ENCODE measurements at places on chromosomes 5 and 9.

DNA sequence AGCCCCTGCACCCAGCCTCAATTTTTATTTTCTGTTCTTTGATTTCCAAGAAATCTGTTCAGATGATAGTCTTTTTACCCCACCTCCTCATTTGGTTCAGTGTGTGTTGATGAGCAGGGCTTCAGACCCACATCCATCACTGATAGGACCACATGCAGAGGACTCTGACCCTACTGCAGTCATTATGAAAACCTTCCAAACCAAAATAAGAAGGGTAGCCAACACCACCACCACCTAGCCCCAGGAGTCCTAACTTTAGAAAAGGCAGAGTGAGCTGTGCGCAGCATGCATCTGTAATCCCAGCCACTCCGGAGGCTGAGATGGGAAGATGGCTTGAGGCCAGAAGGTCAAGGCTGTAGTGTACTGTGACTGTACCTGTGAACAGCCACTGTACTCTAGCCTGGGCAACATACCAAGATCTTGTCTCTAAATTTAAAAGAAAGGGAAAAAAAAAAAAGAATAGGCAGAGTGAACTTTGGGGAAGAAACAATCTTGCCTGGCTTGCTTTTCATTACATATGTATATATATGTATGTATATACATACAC lies 13.0 kb downstream of the CDKN2AIPNL start:
- no peak for DNase-seq

- DNase-seq, result no peak
Measured at GRCh38 chr5:169701910-169702451, 64.9 kb downstream of the DOCK2 start.

DNA sequence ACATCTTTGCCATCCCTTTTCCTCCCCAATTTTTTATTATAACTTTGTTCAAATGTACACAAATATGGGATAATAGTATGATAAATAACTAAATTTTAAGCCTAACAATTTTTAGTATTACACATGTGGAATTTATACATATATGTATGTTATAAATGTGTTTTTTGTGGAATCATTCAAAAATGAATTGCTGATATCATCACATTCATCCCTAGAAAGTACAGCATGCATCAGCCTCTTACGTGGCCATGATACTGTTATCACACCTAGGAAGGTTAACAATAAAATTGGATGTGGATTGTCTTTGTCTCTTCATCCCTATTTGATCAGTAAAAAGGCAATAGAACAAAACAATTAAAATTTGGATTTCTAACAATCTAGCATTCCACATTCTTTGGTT lies 73.7 kb upstream of the DAP start:
- no peak for DNase-seq

- DNase-seq, result no peak
Measured at GRCh38 chr5:53322257-53322656, 158.2 kb upstream of the FST start.

GRCh38 chr9:126860757-126861466 lies 473 bp downstream of the ZBTB34 start:
- no peak for DNase-seq

DNA sequence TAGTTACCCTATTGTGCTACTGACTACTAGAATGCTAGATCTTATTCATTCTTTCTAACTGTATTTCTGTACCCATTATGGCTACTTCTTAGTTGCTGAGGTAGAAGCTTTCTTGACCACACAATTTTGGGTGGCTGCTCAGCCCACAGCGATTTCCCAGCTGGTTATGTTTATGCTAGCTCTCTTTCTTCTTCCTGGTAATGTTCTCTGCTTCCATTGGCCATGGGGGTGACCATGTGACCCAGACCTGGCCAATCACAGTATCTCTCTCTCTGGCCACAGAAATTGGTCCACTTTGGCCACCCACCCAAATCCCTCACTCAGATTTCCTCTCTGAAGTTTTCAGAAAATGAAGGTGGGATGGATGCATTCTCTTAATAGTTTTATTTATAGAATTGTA lies 427.9 kb upstream of the CLINT1 start:
- no peak for DNase-seq

DNA sequence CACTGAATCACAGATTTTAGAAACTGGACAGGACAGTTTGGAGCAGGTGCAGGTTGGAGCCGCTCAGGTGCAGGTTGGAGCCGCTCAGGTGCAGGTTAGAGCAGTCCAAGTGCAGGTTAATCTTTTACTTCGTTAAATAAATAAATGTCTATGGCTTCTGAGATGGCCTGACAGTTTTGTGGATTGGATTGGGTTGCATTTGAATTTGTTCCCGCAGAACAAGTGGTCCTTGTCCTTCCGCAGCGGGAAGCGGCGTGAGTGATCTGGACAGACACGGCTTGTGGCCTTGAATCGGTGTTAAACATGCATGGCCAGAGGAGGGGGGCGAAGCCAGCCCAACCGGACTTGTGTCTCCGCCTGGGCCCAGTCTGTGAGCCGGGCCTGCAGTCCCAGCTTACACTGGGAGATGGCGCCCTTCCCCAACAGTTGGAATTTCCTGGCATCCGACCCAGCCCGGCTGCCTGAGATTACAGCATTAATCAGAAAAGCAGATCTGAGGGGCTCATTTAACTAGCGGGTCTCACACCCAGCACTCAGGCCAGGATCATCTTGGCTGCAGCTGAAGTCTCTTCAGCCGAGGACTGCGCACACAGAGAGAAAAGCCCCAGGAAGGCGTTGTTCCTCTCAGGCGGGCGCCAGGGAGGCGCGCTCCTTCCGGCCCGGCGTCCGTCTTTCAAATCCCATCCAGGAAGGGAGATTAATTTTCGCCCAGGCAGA lies 1.5 kb upstream of the OLFM1 start:
- no peak for DNase-seq

GRCh38 chr5:55899344-55899743 lies 48.2 kb downstream of the IL31RA start:
- no peak for DNase-seq

DNA sequence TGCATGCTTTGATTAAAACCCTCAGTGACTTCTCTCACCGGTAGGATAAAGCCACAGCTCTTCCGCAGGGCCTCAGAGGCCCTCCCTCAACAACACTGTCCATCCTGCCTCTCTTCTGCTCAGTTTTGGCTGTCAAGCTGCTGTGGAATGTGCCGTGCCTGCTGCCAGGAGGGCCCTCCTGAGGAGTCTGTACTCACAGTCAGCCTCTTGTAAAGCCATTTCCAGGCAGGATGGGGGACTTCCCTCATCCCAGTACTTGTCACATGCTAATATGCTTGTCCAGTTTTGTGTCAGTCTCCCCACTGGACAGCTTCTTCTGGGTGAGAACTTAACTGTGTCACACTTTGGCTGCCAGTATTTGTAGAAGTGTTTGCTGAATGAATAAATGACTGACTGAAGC lies 13.9 kb upstream of the DDX41 start:
- DNase-seq, result no peak

GRCh38 chr5:33242277-33242676 lies 198.5 kb upstream of the TARS1 start:
- DNase-seq, result no peak

DNA sequence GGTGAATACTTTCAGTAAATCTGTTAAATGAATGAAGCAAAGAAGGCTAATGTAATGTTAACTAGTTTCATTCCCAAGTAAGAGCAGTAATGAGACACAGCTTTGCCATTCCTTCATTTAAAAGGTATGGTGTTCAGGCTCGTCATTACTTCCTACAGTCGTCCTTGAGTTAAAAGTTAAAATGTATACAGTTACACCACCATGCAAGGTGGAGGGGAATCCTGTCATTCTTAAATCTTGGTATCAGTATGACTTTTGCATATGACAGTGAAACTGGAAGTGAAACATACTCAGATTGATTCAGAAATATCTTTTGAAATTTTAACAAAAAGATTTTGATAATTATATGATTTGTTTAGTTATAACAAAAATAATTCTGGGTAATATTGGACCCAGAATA lies 25.9 kb downstream of the MTRR start:
- DNase-seq, result no peak

GRCh38 chr5:72556351-72557166 lies 49.3 kb upstream of the ZNF366 start:
- DNase-seq, result no peak

DNA sequence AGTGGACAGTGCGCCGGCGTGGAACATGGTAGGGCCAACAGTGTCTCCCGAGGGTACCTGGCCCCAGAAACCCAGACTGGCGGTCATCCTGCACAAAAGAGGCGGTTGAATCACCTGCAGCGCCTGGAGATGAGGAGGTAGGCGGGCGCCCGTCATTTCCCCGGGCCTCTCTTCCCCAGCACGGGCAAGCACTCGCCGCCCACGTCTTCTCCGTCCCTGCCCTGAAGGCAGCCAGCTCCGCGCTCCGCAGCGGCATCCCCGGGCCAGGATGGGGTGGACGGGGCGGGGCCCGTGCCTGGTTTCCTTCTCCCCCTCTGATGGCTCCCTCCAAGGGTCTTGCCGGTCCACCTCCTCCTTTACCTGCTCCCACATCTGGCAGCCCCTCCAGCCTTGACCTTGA lies 27.1 kb upstream of the N4BP3 start:
- no peak for DNase-seq

GRCh38 chr5:147713550-147714295 lies 68.8 kb downstream of the JAKMIP2 start:
- no peak for DNase-seq

GRCh38 chr5:66129144-66129543 lies 15.0 kb upstream of the SREK1 start:
- no peak for DNase-seq

GRCh38 chr5:62348723-62349481 lies 42.9 kb downstream of the KIF2A start:
- DNase-seq, result no peak

DNA sequence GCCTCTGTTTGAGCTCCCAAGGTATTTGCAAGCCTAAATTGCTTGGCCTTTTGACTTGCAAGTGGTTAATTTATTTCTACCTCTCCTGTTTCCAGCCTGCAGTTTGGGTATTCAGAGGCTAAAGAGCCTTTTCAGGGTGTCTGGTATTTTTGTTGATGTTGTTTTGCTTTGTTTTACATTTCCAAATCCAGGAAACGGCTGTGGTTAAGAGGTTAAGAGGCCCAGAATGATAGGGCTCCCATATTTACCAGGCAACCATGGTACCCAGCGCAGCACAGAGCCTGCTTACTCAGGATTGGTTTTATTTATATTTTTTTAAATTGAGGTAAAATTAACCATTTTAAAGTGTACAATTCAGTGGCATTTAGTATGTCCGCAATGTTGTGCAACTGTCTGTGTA lies 92.1 kb downstream of the PDZD2 start:
- no peak for DNase-seq

DNA sequence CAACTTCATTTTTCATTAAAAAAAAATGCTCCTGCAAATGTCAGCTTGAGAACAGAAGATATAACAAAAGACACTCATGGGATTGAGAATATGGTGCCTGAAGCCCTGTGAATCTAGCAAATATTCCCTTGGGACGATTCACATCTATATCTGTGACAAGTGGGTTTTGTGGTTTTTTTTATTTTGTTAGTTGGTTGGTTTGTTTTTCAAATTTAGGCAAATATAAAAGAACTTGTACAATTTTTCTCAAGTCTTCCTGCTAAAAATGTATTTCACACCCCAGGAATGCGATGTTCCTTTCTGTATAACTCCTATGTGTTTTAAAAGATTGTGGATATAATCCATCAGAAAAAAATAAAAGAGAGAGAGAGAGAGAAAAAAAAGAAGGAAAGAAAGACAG lies 1061.8 kb upstream of the ARRDC3 start:
- DNase-seq, result no peak

DNA sequence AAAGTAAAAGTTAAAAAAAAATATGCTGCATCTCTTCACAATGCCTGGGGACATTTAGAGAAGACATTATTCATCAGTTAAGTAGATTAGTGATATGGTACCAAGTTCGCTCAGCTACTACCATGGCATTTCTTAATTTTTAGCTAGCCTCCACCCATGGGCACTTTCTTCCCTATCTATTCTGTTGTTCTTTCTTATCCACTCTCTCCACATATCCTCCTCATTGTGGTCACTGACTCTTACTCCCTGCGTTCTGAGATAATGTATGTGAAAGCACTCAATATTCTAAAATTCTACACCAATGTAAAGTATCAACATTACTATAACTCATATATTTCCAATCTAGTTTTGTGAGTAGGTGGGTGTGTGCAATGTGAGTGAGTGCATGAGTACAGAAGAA lies 609.7 kb upstream of the DAB2 start:
- DNase-seq, result no peak

DNA sequence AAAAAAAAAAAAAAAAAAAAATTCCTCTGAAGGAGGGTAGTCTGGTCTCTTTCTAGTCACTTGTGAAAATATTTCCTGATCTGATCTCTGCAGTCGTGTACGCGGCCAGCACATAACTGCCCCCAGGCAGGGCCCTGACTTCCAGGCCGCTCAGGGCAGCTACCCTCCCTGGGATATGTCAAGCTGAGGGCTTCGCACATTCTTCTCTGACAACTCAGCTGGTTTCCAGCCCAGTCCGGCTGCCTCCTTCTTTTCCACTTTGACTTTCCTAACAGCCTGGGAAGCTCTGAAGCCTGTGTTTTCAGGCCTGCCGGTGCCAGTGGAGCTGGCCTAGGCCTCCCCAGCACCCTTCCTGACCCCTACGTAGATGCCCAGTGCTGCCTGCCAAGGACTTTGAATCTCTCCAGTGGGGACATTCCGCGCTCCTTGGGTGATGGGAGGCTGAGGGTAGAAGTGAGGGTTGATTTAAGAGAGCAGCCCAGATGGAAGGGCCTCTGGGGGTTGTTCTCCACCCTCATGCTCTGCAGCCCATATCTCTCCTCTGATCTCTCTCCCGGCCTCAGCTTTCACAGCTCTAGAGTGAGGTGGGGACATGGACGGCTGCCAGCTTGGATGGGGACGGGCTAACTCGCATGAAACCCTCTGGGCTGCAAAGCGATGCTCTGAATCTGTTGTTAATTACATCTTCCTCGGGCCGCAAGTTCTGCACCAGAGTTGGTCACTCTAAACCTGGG lies 20.7 kb downstream of the COL5A1 start:
- no peak for DNase-seq

DNA sequence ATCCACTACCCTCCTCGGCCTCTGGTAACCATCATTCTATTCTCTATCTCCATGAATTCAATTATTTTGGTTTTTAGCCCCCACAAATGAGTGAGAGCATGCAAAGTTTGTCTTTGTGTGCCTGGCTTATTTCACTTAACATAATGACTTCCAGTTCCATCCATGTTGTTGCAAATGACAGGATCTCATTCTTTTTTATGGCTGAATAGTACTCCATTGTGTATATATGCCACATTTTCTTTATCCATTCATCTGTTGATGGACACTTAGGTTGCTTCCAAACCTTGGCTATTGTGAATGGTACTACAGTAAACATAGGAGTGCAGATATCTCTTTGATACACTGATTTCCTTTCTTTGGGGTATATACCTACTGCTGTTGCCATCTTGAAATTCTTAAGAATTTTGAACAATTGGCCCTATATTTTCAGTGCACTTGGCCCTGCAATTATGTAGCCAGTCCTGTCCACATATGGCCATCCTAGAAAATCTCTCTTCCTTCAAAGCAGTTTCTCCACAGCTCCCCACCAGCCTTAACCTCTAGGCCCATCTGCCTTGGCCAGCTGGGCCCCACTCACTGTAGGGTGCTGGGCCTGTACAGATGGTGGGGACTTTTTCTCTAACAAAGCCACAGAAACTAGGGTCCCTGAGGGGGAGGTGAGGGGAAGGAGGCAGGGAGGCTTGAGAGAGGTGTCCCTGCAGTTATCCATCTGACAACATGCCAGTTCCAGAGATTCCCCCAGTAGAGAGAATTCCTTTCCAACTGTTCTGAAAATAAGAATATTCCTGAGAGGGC lies 81.9 kb upstream of the LHFPL2 start:
- no peak for DNase-seq

Data from activated CD4-positive, alpha-beta T cell treated with anti-CD3 and anti-CD28 coated beads, Interleukin-2, amount 50 U/mL, for 4 hours (primary cell).